ENCODE measurements at places on chromosomes 13 and 19.

DNA sequence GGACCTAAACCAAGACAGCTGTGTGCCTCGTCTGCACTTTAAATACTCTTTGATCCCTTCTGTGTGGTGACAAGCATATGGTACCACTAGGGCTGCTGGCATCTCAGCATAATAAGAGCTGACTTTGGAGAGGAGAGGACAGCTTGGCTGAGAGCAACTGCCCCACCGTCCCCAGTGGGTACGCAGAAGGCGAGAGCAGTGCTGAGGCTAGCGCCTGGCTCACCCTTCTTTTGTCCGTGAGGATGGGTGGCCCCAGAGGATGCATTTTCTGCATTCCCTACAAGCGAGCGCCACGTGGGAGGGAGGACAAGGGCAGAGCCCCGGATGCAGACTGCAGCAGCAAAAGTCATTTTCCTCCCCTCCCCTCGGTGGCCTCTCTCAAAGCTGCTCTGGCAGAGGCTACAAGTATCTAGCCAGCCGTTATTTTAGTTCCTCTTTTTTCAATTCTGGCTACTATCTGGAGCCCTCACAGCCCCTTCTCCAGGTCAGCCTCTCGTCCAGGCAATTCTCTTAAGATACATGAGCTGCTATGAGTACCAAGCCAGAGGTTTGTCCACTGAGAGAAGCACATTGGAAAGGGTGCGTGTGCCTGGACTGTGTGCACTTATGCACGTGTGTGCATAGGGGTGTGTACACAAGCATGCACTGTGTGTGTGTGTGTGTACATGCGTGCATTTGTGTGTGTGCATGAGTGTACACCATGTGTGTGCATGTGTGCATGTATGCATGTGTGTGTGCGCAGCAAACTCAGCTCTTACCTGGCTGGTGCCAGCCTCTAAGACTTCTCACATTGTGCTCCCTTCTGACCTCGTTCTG, 51.3 kb downstream of the RAB20 start:
- no peak for DNase-seq

DNA sequence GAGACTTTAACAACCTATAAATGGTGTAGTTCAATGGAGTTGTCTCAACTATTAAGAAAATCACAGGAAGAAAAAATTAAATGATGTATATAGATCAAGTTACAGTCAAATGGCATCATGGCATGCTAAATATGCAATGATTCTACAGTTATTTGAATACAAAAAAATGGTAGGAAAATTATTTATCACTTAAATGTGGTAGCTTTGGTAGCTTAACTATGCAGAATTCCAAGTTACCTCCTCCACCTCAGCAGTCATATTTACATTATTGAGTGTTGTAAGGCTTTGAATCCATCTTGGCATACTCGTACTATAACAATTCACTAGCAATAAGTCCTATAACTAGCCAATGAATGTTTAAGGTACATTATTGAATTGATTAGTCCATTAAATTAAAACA, 36.8 kb downstream of the CAB39L start:
- DNase-seq: no peak

DNA sequence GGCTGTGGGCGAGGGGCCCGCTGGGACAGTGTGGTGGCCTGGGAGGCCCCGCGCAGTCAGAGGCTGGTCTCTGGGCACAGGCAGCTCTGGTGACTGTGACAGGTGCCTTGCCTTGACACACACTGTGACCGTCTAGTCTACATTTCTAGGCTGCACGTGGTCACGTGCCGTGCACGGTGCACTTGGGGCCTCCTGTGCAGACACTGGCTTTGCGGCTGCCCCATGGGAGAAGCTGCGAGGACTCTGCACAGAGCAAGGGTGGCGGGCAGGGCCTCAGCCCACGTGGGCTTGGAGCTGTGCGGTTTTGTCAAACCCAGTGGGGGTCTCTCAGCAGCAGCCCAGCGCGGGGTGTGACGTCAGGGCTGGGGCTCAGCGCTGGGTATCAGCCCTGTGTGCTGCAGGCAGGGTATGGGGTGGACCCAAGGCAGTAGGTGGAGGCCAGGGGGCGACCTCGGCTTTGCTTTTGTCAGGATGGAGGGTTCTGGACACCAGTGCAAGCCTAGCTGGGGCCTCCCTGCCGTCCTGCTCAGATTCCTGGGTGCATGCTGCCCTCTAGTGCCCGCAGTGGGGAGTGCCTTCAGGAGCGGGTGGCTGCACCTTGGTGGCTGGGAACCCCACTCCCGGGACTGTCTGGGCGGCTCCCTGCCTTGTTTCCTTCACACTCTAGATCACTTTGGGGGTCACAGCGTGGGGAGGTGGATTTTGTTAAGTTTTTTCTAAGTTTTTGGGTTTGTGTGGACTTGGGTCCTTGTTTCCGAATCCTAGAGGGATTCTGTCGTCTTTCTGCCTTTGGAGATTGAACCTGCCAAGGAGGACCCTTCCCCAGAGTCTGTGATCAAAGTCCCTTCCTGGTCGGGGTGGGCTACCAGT, 62.6 kb downstream of the KDM4B start:
- DNase-seq: peak; percentile 81

DNA sequence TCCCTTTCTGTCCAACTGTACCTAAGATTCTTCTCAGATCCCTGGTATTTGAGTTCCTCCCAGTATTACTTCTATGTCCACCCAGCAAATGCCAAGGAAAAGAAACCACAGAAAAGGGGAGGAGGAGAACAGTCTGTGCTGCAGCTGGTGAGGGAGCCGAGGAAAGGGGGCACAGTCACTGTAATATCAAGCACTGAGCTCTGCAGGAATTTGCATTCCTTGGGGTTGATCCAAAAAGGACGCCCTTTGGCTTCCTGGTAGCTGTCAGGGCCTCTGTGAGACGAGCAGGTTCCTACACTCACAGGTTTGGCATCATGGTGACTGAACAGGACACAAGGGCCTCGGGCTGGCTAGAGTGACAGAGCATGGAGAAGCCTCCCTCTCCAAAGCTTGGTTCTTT, 273.4 kb downstream of the NHLRC3 start:
- DNase-seq: no peak

DNA sequence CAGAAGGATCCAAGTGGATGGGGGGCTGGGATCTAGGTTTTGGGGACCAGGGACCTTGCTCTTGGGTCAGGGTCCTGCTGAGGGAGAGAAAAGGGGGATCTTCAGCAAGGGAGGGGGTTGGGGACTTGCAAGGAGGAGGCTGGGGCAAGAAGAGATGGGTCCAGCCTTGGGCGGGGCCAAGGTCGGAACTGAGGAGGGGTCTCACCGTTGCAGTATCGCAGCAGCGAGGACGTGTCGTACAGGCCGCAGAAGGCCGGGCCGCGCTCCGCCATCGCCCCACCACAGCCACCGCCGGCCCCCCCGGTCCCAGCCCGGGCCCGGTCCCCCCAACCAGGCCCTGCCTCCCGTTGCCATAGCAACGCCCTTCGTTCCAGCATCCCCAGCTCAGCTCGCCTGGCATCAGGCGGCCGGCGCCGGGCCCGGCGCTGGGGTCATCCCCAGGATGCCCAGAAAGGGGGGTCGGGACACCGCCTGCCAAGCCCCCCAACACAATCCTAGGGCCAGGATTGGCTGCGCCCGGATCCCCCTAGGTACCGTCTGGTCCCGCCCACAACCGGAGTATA, 6.0 kb upstream of the EML2 start:
- DNase-seq: no peak

GRCh38 chr19:58084596-58085347, 13.3 kb downstream of the ZSCAN18 start:
- no peak for DNase-seq

All from CD4-positive, alpha-beta T cell treated with Interleukin-17A for 1 hour (primary cell).